Femur (tissue), 1 donor: ENCODE measurements at places on chromosomes 3 and 15.
A peak's percentile ranks its signal among the peaks of the same experiment; 100 is the strongest.

- no peak for DNase-seq
These were observed 8.3 kb downstream of the ANXA2 start for GRCh38 chr15:60389261-60390077.

DNA sequence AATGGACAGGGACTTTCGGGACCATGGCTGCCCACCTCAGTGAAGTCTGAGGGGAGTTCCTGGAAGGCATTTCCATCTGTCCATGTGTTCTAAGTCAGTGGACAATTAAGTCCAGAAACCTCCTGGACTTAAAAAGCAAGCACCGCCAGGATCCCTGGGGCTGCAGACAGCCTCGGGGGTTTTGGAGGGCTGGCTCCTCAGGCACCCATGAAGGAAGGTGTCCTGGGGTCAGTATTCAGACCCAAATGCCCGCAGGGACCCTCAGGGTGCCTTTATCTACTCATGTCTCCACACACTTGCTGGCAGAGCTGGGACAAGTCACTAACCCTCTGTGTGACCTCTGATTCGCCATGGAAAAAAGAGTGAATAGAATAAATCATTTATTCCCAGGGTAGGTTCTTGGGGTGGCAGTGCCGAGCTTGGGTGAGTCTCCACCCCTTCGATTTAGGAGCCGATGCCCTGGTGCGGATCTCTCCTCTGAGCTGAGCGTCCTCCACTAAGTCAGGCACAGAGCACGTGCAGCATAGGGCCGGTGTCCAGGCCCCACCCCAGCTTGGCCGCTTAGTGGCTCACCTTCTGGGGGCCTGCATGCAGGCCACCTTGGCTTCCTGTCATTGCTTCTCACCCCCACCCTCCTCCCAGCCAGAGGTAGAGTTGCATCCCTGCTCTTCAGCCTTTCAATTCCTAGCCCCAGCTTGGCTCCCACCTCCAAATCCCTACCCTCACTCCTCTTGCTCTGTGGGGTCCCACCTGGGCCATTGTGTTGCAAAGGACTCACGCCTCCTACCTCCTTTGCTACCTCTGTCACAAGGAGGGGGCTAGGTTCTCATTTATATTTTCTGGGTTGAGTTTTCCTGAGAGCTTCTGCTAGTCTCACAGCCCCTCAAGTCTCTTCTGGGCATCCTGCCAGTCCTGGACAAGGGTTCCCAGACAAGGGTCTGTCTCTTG lies 19.9 kb downstream of the SLC6A6 start:
- no peak for DNase-seq

- DNase-seq, result peak; percentile 61
These were observed 21.4 kb downstream of the ZDHHC19 start for GRCh38 chr3:196189566-196190347.

GRCh38 chr15:90564051-90564450 lies 34.3 kb downstream of the CRTC3 start:
- DNase-seq, result no peak
